ENCODE measurements at places on chromosomes 3 and 15.

GRCh38 chr3:164375995-164376394, 702.3 kb downstream of the SI start:
- DNase-seq: no peak

GRCh38 chr3:119333773-119334509, 39.8 kb downstream of the ARHGAP31 start:
- no peak for DNase-seq

DNA sequence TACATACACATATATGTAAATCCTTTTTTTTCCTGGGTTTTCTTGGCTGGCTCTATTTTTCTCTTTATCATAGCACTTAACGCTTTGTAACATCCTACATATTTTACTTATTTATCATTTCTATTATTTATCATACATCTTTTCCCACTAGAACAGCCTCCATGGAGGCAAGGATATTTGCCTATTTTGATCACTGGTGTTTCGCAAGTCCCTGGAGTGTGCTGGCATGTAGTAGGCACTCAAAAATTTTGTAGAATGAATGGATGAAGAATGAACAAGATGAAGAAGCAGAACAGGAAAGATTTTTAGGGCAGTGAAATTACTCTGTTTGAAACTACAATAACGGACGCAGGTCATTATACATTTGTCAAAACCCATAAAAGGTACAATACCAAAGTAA, 83.0 kb upstream of the PTX3 start:
- DNase-seq: no peak

DNA sequence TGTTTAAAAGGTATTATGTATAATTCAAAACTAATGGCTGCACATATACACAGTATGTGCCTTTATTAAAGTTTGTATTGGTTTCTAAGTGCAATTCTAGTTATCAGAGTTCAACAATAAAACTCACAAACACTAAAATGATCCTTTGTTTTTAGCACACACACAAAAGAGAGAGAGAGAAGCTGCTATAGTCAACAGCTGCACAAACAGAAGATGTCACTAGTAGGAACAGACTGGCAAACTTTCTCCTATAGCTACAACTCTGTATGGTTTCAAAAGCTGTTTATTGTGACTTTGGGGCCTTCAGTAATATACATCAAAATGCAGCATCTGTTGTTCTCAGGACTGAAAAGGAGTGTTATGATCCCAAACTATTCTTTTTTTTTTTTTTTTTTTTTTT, 6.1 kb downstream of the SECISBP2L start:
- DNase-seq: no peak

All from NCI-H1417 treated with DMSO at 0.1 percent for 48 hours (cell line).